ENCODE measurements at places on chromosomes 3 and 15.

DNA sequence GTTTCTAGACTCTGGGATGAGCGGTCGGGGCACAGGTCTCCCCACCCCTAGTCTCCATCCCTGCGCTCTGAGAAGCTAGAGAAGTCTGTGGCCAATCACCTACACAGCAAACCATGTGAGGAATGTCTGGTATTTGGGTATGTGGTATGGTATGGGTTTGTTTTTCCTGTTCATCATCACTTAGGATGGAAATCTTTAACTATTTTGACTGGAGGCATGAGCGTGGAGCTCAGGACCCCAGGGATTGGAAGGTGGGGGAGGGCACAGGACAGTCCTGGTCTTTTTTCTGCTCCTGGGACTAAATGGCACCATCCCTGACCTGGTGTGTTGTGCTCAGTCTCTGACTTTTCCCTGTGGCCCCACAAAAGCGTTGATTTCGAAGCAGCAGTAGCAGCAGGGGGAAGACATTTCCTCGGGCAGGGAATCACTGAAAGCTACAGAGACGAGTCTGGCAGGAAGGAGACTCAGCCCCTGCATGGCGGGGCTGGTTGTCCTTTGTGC, 191.7 kb upstream of the TPM1 start:
- no peak for DNase-seq

- DNase-seq = no peak
Measured at GRCh38 chr15:77768107-77768506, 135.4 kb upstream of the LINGO1 start.

- DNase-seq = no peak
Measured at GRCh38 chr3:81463781-81464180, 297.7 kb downstream of the GBE1 start.

DNA sequence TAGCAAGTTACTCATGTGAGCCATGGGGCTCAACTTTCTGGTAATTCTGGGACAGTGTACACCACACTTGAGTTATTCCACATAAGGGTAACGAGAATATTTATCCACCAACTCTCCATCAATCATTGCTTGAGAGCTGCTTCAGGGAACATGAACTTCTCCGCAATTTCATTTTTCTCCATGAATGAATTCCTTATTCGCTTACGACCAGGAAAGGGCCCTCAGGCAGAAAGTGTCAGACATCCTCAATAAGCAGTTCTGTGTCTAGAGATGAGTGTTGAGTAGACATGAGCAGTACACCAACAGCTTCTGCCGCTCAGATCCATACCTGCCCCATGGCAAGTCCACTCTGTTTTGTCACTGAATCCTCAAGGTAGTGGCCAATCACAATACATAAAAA, 24.8 kb upstream of the IQCF2 start:
- DNase-seq = no peak

DNA sequence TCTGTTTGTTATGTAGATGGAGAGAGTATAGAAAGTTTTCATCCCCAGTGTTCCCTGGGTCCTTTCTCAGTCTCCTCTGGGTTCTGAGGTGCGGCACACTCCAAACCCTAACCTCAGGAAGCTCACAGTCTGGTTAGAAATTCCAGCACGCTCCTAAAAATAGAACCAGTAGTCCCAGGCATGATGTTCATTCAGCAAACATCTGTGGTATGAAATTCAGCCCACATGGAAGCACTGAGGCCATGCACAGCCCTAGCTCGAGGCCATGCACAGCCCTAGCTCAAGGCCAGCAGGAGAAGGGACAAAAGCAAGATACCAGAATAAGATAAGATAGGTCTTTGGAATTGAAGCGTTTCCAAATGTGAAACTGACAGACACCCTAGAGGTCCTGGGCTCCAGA, 82.3 kb upstream of the OXTR start:
- DNase-seq = no peak

DNA sequence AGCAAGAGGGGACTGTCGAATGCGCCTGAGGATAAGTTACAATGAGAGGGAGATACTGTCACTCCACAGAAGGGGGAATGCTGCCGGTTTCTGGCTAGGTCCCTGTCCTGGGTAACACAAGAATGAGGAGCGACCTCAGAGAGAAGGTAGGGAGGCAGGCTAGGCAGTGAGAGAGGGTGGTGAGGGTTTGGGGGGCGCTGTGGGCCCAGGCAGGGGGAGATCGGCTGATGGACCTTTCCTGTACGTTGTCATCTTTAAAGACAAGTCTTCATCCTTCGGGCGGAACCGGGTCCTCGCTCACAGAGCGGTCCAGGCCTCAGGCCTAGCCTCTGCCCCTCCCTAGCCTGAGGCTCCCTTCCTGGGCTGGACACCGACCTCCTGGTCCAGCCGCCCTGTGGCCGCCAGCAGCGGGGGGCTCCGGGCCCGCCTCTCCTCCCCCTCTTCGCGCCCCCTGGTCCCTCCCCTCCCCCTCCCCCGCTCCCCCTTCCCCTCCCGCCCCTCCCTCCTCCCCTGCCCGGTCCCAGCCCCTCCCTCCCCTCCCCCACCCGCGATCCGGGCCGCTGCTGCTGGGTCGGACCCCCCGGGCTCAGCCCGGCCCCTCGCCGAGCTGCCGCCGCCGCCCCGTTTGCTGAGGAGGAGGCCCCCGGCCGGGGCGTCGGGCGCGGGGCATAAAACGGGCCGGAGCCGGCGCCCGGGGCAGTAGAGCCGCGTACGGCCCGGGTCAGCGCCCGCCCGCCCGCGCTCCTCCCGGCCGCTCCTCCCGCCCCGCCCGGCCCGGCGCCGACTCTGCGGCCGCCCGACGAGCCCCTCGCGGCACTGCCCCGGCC, at the start of gene CHRD:
Gene CHRD (plus strand): TSS at position 697 of the 827 bp plus-strand sequence. CDS start 265 bp downstream, outside the sequence.
- no peak for DNase-seq

- no peak for DNase-seq
Measured at GRCh38 chr3:8647137-8647985, 2.8 kb upstream of the SSUH2 start.

DNA sequence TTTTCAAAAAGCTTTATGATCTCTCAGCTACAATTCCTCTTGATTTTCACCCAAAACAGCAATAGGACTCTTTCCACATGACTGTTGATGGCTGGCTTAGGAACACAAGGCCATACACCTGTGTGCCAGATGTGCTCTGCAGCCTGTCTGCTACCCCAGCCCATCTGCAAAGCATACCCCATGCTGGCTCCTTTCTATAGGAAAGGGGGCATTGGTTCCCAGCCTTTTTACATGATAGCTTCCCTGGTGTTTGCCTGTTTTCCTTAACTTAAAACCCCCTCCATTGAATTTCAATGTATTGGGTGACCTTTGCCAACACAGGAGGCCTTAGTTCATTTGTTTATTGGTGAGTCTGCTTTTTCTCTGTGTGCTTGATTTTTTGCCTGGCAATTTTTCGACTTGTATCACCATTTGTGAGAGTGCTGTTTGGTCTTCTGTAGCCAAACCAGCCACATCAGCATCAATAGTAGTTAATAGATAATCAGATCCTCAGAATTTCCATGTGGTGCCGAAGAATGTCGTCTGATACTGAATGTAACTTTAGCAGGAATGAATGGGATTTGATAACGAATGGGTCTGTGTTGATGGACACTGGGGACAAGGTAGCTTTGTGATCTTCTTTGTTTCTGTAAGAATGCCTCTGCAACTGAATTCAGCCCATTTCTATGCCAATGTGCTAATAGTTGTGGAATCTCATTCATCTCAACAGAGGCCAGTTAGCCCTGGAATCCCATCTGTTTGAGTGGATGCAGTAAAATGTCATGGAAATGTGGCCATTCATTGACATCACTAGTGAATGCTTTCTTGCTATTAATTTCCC, 272.2 kb upstream of the RARB start:
- no peak for DNase-seq

GRCh38 chr15:57537072-57537471, 54.6 kb upstream of the MYZAP start:
- DNase-seq = no peak

- no peak for DNase-seq
Measured at GRCh38 chr3:194880940-194881925, 195.6 kb downstream of the FAM43A start.

GRCh38 chr15:33693166-33693800, 275.0 kb upstream of the CHRM5 start:
- DNase-seq = no peak

DNA sequence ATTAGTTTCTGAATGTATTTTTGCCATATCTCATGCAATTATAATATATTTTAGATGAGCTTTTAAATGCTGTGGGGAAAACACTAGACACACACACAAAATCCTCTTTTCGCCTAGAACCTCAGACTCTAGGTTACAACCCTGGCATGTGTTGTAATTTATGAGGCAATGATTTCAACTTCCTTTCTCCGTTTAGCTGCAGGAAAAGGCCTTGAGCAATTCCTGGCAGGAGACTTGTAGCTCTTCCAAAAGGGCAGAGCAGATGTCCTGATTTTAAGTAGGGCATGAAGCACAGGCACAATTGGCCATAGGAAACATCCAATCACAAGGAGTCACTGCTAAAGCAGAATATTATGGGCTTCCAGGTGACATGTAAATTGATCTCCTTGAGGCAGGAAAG, 82.0 kb downstream of the GPR156 start:
- DNase-seq = no peak

- DNase-seq = no peak
Measured at GRCh38 chr15:49988766-49989165, 130.3 kb downstream of the ATP8B4 start.

- DNase-seq = no peak
Measured at GRCh38 chr3:143810166-143810952, 37.9 kb downstream of the SLC9A9 start.

DNA sequence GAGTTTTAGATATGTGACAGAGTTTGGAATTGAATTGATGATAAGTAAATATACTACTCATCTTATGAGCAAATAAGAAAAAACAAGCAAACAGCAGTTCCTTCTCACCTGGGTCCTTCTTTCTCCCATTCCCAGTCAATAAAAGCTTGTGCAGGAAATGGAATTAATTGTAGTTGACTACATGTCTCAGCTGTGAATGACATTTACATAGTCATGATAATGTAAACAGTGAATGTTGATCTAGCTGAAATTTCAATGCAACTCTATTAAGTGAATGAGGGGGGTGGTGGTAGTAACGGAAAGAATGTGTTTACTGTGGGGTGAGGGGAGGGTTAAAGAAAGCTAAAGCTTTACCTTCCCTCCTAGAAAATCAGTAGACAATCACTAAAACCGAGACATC, 76.2 kb downstream of the NFKBIZ start:
- no peak for DNase-seq

GRCh38 chr15:75684648-75685047, 28.0 kb downstream of the CSPG4 start:
- DNase-seq = no peak

DNA sequence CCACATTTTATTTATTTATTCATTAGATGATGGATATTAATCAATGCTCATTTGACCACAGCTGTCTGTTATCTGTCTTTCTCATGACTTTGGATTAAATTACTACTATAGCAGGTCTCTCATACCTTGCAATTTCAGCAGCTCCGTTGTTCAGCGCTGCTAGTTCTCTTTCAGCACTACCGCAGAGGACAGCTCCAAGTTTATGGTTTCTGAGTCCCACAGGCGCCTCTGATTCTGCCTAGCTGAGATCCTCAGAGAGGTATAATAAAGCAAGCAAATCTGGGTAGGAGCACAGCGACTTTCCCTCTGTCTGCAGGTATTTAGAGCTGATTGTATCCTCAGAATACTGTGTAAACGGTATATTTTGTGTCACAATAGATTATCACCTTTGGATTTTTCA, 204.9 kb downstream of the CNTN4 start:
- no peak for DNase-seq

DNA sequence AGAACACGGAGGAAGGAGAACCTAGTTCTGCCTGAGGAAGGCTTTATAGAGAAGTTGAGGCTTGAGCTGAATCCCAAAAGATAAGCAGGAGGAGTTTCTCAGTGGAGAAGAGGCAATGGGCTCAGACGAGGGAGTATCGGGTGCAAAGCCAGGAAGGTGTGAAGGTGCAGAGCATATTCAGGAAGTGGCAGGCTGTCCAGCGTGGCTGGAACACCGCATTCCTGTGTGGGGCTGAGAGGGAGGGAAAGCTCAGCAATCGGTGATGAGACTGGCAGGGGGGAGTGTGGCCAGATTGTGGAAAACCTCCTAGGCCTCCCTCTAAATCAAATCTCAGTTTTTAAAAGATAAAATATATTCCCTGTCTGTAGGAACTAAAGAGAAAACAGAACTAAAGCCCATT, 63.0 kb downstream of the ARHGAP31 start:
- DNase-seq = no peak

- no peak for DNase-seq
Measured at GRCh38 chr15:45179221-45179985, 8.4 kb downstream of the SHF start.

DNA sequence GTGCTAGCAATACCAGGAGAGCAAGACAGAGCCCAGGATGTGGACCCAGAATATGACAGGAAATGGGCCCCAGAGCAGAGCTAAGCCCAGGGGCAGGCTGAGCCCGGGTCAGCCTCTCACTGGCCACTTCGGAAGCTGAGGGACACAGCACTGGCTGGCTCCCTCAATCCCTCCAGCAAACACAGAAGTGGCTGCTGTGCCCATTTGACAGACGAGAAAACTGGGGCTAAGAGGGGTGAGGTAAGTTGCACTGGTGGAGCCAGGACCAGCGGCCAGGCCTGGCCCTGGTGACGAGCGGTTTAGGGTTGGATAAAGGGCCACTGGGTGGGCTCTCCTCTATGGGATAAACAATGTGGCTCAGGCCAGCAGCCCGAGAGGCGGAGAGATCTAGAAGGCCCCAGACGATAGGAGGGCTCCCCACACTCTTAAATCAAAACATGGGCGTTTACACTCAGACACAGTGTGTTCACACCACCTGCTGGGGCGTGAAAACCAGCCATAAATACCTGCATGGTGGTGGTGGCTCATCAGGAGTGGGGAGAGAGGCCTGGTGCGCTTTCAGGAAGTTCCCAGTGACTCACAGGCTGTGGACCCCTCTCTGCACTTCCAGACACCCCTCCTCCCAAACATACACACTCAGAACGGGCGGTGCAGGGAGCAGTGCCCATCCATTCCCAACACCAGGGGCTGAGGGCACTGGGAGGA, 12.0 kb upstream of the LINGO1 start:
- no peak for DNase-seq

DNA sequence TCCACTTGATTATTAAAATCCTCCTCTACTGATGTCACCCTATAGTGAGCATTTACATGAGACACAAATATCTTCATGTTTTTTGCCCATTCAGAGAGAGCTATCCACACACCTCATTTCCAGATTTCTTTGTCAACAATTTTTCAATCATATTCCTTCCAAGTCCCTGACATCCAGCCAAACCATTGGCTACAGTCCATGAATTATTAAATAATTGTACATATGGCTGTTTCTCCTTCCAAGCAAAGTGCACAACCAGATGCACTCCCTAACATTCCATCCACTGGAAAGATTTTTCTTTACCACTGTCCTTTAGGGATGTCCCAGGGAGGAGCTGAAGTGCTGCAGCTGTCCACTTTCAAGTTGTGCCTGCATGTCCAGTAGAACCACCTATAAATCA, 328.0 kb upstream of the MDFIC2 start:
- DNase-seq = no peak

DNA sequence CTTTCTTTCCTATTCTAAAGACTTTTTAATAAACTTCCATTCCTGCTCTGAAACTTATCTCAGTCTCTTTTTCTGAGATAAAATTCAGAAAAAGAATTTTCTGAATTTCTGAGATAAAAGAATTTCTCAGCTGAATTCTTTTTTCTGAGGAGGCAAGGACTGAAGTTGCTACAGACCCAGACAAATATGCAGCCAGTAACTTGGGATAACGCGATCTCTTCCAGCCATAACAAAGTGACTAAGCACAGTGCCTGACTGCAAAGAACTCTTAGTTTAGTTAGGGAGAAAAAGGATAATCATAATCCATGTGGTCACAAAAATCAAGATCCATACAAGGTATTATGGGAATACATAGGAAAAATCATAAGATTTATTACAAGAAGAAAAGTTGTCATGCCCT, 222.0 kb upstream of the GAP43 start:
- no peak for DNase-seq

GRCh38 chr3:69199942-69200341, 77.5 kb upstream of the LMOD3 start:
- no peak for DNase-seq

All from T-cell (primary cell).